ENCODE measurements at places on chromosomes 13 and 19.
A peak's percentile ranks its signal among the peaks of the same experiment; 100 is the strongest.

DNA sequence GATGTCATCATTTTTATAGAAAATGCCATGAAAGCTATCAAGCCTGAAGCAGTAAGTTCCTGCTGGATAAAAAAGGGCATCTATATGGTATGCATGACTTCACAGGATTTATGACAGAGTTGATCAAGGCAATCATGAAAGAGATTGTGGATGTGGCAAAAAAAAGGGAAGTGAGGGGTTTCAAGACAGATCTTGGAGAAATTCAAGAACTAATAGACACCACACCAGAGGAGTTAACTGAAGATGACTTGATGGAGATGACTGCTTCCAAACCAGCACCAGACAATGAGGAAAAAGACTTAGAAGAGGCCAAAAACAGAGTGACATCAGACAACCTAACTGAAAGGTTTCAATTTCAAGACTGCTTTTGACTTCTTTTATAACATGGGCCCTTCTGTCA lies 691.1 kb upstream of the SLC10A2 start:
- no peak for DNase-seq

GRCh38 chr13:31769575-31769974 lies 30.2 kb downstream of the RXFP2 start:
- DNase-seq = no peak

- peak; percentile 45 for DNase-seq
Measured at GRCh38 chr19:49447485-49448431, 3.9 kb downstream of the PIH1D1 start.

DNA sequence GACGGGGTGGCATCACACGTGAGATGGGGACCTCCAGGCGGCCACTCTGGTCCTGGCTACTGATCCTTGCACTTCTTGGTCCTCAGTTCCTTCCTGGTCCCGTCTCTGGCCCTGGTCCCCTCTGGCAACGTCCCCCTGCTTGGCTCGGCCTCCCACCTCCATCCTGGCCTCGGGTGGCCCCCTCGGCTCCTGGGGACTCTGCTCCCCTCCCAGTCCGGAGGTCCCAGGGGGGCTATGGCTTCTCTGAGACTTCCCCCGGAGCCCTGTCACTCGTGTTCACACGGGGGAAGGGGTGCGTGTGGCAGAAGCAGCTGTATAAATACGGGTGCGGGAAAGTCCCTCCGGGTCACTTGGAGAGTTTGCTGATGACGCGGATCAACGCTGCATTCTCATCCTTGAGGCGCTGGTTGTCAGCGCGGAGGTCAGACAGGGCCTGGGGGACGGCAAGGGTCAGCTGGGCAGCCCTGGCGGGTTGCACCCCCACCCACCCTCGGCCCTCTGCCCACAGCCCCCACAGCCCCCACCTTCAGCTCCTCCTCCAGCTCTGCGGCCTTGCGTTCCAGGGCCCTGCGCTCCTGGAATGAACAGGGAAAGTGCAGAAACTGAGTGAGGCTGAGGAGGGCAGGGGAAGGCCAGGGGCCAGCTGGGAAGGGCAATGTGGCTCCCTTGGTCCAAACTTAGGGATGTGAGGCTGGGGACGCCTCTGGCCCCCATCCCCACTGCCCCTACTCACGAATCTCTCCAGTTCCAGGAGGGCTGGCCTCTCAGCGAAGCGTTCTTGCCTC lies 15.6 kb downstream of the EPS8L1 start:
- no peak for DNase-seq

DNA sequence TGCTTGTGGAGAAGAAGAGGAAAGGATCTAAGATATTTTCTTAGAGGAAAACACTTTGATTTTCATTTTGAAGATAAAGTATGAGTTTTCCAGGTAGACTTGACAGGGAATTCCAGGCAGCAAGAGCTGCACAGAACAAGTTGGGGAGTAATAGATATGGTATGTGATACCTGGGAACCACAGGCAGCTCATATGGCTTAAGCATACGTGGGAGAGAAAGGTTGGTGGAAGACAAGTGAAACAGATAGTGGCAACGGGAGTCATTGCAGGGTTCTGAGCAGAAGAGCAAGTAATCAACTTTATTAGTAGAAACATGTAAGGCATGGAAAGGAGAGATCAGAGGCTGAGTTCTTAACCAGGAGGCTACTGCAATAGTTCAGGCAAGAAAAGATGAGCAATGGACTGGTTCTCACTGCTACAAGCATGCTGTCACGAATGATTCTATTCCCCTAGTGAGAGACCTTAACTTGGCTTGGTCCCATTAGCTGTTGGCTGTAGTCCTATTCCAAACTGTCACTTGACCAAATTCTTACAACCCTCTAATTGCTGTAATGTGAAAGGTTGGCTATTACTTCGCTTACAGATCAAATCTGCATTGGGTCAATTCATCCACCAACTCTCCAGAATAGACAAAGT lies 217.9 kb downstream of the VWA8 start:
- no peak for DNase-seq

- DNase-seq = no peak
Measured at GRCh38 chr13:48910686-48911085, 65.0 kb upstream of the FNDC3A start.

DNA sequence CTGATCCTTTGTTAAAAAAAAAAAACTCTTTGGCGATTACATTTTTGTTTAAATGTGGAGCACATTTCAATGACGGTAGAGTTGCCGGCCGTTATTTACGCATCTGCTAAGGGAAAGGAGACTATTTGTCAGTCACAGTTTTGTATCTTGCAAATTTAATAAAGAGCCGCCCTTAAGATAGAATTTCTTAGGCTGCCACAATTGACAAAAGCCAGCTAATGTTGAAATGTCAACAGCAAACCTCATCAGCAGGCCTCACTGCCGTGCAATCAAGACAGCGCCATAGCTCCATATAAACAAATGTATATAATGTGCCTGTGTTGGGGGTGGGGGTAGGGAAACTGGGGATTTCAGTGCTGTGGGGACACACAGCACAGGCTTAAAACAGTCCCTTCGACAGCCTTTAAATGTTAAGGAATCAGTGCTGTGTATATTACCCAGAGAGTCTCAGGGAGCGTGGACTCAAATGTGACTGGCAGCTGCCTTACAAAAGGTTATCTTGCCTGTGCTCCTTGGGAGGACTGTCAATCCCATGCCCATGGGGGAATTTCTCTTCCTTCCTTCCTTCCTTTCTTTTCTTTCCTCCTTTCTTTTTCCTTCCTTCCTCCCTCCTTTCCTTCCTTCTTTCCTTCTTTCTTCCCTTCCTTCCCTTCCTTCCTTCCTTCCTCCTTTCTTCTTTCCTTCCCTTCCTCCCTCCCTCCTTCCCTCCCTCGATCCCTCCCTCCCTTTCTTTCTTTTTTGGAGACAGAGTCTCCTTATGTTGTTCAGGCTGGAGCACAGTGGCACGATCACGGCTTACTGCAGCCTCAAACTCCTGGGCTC lies 108.0 kb downstream of the URI1 start:
- no peak for DNase-seq

DNA sequence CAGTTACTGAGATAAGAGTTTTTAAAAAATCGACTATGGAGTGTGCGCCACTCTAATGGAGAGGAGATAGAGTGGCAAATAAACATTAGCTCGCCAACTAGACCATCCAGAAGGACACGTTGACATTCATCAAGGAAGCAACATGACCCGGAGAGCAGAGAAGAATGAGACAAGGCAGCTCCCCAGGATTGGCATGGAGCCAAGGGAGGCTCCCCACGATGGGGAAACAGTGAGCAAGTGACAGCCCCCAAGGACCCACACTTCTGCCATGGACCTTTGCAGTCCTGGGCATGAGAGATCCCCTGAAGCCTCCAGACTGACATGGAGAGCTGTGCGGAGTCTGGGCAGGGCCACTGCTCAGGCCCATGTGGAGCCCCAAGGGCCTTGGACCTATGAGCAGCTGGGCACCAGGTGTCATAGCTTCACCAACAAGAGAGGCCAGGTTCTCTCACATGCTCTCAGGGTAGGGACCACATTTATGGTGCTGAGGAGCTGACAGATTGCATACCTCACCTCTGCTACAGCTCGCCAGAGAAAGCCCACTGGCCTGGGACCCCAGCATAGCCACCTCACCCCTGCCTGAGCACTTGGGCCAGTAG lies 6.7 kb downstream of the SIGLEC6 start:
- DNase-seq = no peak

- DNase-seq = no peak
Measured at GRCh38 chr19:6685962-6686627, 16.1 kb upstream of the TNFSF14 start.

- DNase-seq = no peak
Measured at GRCh38 chr19:9116547-9116946, 984 bp upstream of the OR7G1 start.

DNA sequence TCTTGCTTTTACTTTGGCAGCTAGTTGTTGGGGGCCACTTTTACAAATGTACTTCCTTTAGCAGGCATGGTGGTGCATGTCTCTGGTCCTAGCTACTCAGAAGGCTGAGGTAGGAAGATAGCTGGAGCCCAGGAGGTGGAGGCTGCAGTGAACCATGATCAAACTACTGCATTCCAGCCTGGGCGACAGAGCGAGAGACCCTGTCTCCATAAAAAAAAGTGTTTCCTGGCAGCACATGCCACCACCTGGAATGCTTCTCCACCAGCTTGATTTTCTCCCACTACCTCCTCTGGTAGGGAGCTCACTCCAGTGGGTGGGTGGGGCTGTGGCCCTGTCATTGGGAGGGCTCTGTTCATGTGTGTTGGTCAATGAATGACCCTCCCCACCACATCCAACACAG lies 12.5 kb downstream of the FZR1 start:
- no peak for DNase-seq

GRCh38 chr13:39766464-39767158 lies 111.1 kb downstream of the COG6 start:
- DNase-seq = no peak
